Bronchial epithelial cell (primary cell): ENCODE measurements at places on chromosomes 4 and X. TPM values are rescaled to one million over a fixed set of nuclear protein-coding genes. Genes with fewer than 3 reads are reported as not detected.

Gene RASSF6
- total RNA-seq, result 7.4 and 14.8 TPM in 2 replicates

Gene PRR32
- total RNA-seq, result not detected in 2 replicates

Gene POU3F4
- not detected in 2 replicates for total RNA-seq

Gene PABPC1L2B
- total RNA-seq, result not detected in 2 replicates

Gene RRH
- total RNA-seq, result 0.26 and 0.38 TPM in 2 replicates

Gene EPHA5
- total RNA-seq, result under 0.01 TPM in 1 of 2 replicates, not detected in the other

Gene CYLC1
- not detected in 2 replicates for total RNA-seq

Gene TMA16
- total RNA-seq, result 23.6 and 43.4 TPM in 2 replicates

Gene USP27X
- total RNA-seq, result 2.1 and 2.2 TPM in 2 replicates

Gene ZDHHC15
- not detected in 2 replicates for total RNA-seq

Gene ARHGAP24
- 11.1 and 12.7 TPM in 2 replicates for total RNA-seq

Gene SYN1
- 0.26 TPM in 1 of 2 replicates, not detected in the other for total RNA-seq

Gene MTM1
- 11.3 and 15.2 TPM in 2 replicates for total RNA-seq

Gene TEC
- 0.53 and 2.8 TPM in 2 replicates for total RNA-seq

Gene ETDA
- total RNA-seq, result not detected in 2 replicates

- DNase-seq, result no peak
These were observed 128.0 kb upstream of the STS start for GRCh38 chrX:7019555-7019954.

- DNase-seq, result no peak
These were observed 24.7 kb downstream of the SH3KBP1 start for GRCh38 chrX:19862634-19863211.

DNA sequence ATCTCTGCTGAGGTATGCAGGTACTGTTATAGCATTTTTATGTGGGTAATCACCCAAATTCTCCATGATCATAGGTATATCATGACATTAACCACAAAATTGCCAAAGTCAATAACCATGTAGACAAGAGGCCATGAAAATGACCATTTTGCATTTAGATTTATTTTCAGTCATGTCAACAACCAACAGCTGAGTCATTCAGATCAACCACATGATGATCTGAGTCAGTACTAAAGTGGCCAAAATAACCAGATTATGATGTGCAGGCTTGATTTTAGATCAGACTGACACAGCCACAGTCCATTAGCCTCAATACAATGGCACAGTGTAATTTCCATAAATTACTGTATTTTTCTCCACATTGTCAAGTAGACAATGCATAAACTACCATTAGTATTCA, 240.5 kb downstream of the GRIA3 start:
- peak; percentile 72 for DNase-seq

DNA sequence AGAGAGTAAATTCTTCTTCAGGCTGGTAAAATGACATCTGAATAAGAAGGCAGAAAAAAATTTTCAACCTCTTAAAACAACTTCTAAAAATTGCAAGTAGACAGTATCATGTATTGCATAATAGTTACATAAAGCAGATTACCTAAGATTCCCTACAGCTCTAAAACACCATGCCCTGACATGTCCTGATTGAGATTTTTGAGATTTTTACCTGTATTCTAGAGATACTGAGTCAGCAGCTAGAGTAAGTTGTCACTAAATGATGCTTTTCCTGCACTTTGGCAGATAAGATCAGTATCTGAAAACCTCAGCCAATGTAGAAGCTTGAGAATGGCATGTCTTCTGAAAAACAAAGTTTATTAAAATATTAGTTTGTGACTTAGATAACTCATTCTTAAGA, 713.6 kb downstream of the CCSER1 start:
- peak; percentile 92 for DNase-seq

DNA sequence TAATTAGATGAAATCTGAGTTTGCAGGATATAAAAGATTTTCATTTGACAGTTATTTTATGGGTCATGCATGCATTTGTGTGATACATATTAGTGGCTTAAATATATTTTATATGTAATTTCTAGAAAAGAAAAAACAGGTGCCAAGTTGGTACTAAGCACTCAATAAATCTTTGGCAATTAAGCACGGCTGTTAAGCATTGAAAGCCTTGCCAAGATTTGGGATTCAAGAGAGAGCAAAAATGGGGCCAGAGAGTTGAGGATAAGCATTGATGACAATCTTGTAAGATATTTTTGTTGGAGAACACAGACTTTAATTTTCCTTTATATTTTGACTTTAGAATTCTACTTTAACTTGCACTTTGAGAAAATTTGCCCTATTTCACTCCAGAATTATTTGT, 249.8 kb upstream of the MAD2L1 start:
- no peak for DNase-seq

DNA sequence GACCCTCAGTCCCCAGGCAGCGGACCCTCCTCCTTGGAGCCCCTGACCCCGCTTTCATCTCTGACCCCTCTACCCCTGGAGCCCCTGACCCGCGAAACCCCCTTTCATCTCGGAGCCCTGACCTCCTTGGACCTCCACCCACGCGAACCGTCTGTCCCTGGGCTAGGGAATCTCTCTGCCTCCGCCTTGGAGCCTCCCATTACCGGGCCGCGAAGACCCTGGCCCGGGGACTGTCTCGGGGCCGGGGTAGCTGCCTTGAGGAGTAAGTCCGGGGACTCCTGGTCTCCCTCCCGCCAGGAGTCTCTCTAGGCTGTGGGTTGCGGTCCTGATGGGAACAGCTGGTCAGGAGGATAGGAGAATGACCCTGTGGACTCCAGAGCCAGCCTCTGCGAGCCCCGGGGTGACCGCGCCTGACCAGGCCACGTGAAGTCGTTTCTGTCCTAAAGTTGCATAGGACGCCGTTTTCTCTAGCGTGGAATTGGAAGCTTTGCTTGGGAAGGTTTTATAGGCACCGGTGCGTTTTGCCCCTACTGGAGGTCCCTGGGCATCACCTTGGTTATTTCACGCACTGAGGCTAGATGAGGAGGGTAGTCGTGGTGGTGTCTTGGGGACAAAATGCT, 824 bp downstream of the TBC1D14 start:
- DNase-seq, result no peak

DNA sequence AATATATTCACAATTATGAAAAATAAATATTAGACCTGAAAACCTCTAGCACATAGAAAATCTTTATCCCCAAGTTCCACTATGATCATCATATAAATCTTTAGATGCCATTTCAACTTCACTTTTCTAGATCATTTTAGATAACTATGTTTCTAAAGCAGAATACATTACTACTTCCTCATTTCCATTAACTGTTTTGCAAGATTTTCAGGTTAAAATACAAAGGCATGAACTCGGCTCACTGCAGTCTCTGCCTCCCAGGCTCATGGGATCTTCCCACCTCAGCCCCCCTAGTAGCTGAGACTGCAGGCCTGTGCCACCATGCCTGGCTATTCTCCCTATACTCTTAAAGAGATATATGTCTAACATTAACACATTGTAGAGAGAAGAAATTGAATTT, 1365.9 kb upstream of the AGA start:
- no peak for DNase-seq

GRCh38 chr4:147336252-147336651, 144.6 kb upstream of the EDNRA start:
- DNase-seq, result peak; percentile 59

DNA sequence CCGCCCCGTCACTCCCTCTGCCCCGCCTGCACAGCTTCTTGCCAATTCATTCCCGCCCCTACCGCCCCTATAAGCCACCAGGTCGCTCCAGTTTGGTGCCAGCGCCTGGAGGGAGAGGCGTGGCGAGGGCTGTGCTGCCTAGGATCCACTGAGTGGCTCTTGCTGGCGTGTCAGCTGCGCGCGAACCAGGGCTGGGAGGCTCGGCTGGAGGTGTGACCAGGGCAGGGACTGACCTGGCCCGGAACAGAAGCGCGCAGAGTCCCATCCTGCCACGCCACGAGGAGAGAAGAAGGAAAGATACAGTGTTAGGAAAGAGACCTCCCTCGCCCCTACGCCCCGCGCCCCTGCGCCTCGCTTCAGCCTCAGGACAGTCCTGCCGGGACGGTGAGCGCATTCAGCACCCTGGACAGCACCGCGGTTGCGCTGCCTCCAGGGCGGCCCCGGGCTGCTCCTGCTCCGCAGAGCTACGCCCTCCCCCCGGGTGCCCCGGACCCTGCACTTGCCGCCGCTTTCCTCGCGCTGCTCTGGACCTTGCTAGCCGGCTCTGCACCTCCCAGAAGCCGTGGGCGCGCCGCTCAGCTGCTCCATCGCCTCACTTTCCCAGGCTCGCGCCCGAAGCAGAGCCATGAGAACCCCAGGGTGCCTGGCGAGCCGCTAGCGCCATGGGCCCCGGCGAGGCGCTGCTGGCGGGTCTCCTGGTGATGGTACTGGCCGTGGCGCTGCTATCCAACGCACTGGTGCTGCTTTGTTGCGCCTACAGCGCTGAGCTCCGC, at the start of gene GPR78:
Gene GPR78, plus strand, starts transcription at position 72 of the 773 bp plus-strand sequence. Its CDS starts 591 bp downstream, at position 663.
- peak; percentile 9 for DNase-seq

GRCh38 chr4:10207116-10207515, 90.5 kb upstream of the WDR1 start:
- no peak for DNase-seq

DNA sequence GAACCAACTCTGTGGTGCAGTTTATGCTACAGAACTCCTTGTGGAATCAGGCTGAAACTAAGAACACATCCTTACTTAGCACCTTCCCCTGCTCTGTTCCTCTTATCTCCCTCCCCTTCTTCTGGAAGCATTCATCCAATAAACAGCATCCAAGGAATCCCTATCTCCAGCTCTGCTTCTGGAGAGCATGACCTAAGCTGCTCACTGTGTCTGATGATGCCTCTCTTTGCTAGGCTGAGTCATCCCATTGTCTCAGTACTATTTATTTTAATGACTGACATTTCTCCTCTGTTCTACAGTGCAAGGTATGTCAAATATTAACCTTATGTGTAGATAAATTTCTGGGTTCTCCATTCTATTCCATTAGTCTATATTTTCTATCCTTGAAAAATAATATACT, 71.2 kb downstream of the BEND2 start:
- DNase-seq, result no peak

- no peak for DNase-seq
These were observed 55.4 kb upstream of the DHX15 start for GRCh38 chr4:24639714-24640113.

GRCh38 chr4:126958482-126958881, 674.3 kb upstream of the INTU start:
- DNase-seq, result no peak

- DNase-seq, result no peak
These were observed 880.6 kb upstream of the FRG1 start for GRCh38 chr4:189060104-189060503.

GRCh38 chr4:74659576-74660411, 134.5 kb downstream of the BTC start:
- DNase-seq, result peak; percentile 100

- DNase-seq, result no peak
These were observed 30.3 kb upstream of the SLC2A9 start for GRCh38 chr4:10051517-10052135.

DNA sequence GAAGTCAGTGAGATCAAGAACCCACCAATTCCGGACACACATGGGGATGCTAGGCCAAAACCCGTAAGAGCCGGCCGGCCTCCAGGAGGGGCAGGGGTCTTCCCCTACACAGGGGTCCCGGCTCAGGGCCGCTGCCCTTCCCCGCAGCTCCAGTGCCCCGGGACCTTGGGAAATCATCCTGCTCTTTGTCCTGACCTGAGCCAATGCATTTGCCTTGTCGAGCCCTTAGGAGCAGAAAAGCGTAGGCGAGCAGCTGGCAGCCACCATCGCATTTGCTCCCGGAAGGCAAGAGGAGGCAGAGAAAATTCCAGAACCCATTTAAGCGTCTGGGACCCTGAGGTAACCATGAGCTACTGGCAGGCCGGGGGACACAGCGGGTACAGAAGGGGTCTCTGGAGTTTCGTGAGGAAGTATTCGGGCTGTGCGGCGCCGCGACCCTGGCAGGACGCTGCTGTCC, 7.4 kb upstream of the TNIP2 start:
- no peak for DNase-seq

- DNase-seq, result no peak
These were observed 13.9 kb upstream of the DCK start for GRCh38 chr4:70979445-70980008.

GRCh38 chrX:39953879-39954278, 143.9 kb downstream of the BCOR start:
- DNase-seq, result peak; percentile 76

DNA sequence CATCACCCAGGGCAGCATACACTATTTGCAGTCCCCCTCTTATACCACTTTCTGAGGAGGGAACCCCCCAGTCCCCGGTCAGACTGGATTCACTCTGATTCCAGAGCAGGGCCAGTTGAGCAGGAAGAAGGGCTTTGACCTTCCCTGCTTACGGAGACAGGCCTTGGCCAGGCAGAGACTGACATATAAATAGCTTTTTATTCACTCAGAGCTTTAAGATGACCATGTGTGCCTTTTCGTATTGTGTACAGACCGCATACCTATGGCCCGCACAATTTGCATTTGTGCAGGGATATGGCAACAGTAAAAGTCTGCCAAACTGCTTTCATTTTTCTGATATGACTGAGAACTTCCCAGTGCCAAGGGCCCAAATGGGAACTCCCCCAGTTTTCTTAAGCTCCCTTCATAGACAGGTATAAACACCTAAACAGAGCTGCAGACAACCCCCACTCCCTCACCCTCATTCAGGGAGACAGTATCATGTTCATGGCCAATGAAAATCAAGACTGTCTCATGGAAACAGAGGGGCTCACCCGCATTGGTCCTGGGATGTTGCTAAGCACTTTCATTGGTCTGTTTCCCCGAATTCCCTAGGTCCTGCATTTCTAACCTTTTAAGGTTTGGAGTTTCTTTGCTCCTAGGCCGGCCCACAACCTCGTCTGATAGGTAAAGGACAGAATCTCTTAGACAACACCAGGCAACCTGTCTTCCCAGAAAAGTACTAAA, 86.0 kb downstream of the RTL5 start:
- peak; percentile 77 for DNase-seq

- peak; percentile 34 for DNase-seq
These were observed 328.2 kb downstream of the DKK2 start for GRCh38 chr4:106707776-106708463.

- no peak for DNase-seq
These were observed 23.1 kb upstream of the AR start for GRCh38 chrX:67520671-67521070.

DNA sequence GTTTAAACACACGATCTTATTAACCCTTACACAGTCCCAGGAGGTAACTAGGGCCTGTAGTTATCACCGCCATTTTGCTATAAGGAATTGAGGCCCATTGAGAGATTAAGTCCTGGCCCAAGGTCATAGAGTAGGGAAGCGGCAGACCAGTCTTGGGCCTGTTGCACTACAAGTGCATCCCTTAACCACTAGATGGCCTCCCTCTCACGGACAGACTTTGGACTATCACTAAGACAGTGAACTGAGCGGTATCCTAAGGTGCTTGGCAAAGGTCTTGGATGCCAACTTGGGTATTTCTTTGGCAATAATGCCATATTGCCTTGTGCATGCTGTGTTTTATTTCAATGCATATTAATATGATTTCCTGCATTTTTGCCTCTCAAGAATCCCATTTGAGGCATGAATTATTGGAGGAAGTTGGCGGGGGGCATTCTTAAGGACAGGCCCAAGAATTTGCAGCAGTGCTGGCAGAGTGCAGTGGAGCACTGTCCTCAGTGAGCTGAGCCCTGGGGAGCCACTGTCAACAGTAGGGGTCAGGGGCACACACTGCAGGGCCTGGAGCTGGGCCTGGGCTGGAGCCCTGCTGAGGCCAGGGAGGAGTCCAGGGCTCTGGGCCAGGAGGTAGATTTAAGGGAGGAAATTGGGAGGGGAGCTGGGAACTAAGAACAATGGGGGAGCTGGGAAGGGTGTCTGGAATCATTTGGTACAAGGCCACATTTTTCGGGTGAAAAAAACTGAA, 147.4 kb downstream of the SMIM20 start:
- peak; percentile 44 for DNase-seq

GRCh38 chrX:69506617-69507499, 2.7 kb downstream of the NALF2 start:
- peak; percentile 18 for DNase-seq

GRCh38 chrX:134971926-134972325, 18.9 kb upstream of the SMIM10 start:
- peak; percentile 71 for DNase-seq
